NCI-H524 (cell line): ENCODE measurements at places on chromosomes 7 and 10.
A peak's percentile ranks its signal among the peaks of the same experiment; 100 is the strongest.

GRCh38 chr7:90238583-90238982 lies 6.4 kb upstream of the CFAP69 start:
- no peak for DNase-seq

DNA sequence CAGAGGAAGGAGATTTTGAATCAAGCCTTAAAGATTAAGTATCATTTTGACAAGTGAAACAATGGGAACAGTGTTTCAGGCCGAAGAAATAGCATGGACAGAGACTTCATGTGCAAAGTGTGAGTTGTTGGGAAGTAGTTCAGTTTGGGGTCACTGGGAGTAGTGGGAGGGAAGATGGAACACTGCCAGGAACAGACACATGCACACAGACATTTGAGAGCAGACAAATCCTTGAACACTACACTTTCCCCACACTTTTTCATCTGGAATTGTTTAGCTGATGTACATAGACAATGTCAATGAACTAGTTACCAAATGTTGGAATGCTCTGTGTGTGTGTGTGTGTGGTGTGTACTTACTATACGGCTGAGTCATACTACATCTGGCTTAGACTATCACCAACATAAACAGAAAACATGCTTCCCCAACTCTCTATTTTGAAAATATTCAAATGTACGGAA lies 52.4 kb upstream of the LRRC17 start:
- no peak for DNase-seq

DNA sequence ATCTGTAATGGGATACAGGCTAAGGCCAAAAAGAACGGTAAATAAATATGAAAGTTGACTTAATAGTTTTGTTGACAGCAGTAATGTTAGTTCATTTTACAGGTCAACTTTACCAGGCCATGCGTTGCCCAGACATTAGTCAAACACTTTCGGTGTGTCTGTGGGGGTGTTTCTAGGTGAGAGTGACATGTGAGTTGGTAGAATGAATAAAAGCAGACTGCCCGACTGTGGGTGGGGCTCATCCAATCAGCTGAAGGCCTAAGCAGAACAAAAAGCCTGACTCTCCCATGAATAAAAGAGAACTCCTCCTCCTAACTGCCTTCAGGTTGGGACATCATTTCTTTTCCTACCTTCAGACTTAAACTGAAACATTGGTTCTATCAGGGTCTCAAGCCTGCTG lies 132.3 kb downstream of the MTPAP start:
- DNase-seq: no peak

DNA sequence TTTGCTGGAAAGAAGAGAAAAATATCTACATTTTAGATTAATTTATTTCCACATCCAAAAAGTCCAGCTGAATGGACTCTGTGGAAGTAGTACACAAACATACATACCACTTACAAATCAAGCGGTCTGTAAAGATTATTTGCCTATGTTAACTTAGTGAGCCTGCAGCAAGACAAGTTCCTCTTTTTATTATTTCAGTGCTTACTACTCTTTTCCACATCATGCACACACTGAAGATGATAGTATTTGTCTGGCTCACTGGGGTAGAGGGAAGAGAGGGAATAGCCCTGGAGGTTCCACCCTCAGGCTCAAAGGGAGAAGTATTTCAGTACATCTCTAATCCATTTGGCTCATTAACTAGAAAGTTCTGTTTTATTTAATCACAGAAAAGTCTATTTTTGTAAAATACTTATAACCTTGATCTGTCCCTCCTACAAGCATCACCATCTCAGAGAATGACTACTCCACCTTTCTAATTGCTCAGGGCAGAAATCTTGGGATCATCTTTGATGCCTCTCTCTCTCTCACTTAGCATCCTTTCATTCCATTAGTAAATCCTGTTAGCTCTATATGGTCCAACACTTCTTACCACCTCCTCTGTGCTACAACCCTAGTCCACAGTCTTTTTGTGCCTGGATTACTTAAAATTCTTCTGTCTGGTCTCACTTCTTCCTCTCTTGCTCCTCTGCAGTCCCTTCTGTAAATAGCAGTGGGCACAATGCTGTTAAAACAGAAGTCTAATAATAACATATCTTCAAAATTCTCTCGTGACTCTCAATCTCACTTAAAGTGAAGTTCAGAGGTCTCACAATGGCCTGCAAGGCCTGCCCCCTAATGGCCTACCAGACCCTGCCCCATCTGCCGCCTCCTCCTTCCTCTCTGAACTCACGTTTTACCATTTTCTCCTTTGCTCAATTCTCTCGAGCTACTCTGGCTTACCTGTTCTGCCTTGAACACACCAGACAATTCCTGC lies 64.3 kb upstream of the CCDC6 start:
- DNase-seq: no peak

GRCh38 chr7:100387695-100388094 lies 14.4 kb downstream of the PILRA start:
- DNase-seq: no peak

- DNase-seq: no peak
Measured at GRCh38 chr10:43254199-43254730, 12.6 kb downstream of the RASGEF1A start.

DNA sequence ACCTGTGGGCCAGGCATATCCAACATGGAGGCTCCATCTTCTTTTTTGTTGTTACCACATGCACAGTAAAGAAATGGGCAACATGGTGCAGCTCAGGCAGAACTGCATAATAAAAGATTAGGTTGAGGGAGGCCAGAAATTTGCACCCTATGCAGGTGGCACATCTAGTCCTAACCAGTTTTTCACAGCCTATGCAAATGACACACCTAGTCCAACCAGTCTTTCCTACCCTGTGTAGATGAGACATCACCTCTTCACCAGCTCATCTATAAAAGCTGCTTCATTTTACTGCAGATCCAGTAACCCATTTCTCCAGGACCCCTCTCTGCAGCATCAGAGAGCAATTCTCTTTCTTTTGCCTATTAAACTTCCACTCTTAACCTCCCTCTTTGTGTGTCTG lies 411.0 kb upstream of the PCDH15 start:
- no peak for DNase-seq

DNA sequence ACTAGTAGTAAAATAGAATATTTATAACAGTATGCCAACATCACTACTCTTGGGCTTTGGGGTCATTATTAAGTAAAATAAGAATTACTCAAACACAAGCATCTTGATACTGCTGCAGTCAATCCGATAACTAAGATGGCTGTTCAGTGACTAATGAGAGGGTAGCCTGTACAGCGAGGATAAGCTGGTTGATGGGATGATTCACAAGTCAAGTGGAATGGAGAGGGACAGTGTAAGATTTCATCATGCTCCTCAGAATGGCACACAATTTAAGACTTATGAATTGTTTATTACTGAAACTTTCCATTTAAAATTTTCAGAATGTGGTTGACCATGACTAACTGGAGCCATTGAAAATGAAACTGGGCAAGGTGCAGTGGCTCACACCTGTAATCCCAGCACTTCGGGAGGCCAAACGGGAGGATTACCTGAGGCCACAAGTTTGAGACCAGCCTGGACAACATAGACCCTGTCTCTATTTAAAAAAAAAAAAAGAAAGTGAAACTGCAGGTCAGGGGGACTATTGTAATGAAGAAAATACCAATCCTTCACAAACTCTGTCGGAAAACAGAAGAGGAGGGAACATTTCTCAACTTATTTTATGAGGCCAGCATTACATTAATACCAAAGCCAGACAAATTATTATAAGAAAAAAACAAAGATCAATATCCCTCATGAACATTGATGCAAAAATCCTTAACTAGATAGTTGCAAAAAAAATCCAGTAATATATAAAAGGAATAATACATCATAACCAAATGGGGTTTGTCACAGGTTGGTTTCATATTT lies 11.2 kb downstream of the AVL9 start:
- peak; percentile 27 for DNase-seq

- DNase-seq: no peak
Measured at GRCh38 chr10:131402771-131403650, 91.5 kb upstream of the TCERG1L start.

DNA sequence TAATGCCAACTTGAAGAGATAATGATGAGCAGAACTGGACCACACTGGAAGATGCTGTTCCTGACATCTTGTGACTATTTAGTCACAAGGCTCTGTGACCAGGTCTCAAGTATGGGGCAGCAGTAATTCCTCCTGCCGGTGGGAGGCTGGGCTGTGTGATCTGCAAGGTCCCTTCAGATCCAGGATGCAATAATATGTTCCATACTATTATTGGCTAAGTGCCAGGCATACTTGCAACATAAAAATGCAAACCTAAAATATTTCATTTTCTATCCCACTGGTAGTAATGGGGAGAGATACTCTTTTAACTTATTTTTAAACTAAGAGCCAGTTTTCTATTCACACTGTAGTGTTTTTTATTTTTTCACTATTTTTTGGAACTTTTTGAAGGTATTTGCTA lies 171.5 kb downstream of the CYP26A1 start:
- DNase-seq: no peak

GRCh38 chr10:129934196-129934925 lies 29.7 kb downstream of the EBF3 start:
- no peak for DNase-seq

GRCh38 chr10:21627331-21627730 lies 93.3 kb downstream of the MLLT10 start:
- no peak for DNase-seq

- DNase-seq: no peak
Measured at GRCh38 chr7:64869912-64870562, 33.0 kb upstream of the ZNF273 start.

- DNase-seq: no peak
Measured at GRCh38 chr7:70390251-70390650, 741.7 kb upstream of the GALNT17 start.

DNA sequence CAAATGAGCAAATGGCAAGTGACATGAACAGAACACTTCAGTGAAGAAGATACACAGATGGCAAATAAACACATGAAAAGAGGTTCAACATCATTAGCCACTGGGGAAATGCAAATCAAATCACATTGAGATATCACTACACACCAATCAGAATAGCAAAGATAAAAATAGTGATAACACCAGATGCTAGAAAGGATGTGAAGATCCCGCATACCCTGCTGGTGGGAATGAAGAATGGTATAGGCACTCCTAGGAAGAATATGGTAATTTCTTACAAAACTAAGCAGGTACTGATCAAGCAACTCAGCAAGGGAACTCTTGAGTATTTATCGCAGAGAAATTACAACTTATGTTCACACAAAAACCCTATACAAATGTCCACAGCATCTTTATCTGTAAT lies 11.2 kb downstream of the LAMB4 start:
- DNase-seq: peak; percentile 20

DNA sequence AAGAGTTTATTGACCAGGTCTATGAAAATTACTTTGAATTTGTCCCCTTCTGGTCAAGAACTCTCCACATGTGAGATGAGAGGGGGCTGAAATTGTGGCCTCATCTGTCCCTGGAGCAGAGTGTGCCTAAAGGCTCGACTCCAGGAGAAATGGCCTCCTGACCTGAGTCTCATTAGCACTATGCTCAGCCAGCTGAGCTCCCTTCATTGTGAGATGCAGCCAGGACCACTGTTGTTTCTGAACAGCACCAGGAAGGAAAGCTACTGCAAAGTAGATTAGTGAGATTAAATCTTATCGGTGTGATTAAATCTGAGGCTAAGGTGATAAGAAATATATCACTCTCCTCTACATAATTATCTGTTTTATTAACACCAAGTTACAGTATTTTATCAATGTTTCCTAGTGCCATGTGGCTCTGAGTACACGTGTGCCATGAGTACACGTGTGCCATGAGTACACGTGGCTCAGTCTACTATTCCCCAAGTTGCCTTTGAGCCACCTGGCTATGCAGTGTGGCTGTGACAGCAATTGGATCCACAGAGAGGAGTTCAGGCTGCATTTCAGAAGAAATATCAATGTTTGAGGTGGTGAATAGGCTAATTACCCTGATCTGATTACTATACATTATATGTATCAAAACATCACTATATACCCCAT lies 126.9 kb downstream of the IPMK start:
- no peak for DNase-seq

DNA sequence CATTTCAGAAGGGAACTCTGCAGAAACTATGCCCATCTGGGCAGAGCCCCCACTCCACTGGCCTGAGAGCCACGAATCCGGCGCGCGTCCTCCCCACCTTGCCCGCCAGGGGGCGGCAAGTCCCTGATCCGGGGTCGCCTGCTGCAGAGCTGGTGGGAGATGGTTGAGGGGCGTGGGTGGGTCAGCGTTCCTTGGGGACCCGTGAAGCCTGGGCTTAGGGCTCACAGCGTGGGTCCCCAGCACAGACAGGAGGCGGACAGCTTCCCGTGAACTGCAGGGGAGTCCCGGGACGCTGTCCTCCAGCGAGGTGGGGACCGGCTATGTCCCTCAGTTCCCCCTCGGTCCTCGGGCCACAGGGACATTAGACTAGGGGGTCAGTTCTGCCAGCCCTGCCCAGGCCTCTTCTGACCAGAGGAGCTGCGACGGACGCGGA lies 585 bp upstream of the POP7 start:
- peak; percentile 72 for DNase-seq

DNA sequence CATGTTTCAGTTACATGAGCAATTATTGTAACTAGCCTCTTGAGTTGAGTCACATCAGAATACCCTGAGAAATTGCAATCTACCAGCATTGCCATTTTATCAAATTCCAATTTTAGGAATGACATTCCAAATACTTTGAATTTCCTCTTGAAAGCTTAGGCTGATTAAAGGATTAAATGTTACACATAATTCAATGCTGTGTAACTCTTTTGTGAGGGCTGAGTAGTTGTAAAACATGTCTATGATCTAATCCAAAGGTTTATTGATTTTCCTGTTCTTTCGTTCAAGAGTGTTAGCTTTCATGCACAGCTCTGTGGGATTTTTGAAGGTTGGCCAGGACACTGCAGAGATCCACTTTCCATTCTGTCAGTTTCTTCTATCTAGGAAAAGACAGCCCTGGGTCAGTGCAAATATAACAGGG lies 193.1 kb downstream of the SORCS1 start:
- DNase-seq: no peak

GRCh38 chr10:100677290-100677945 lies 68.0 kb upstream of the PAX2 start:
- DNase-seq: no peak

DNA sequence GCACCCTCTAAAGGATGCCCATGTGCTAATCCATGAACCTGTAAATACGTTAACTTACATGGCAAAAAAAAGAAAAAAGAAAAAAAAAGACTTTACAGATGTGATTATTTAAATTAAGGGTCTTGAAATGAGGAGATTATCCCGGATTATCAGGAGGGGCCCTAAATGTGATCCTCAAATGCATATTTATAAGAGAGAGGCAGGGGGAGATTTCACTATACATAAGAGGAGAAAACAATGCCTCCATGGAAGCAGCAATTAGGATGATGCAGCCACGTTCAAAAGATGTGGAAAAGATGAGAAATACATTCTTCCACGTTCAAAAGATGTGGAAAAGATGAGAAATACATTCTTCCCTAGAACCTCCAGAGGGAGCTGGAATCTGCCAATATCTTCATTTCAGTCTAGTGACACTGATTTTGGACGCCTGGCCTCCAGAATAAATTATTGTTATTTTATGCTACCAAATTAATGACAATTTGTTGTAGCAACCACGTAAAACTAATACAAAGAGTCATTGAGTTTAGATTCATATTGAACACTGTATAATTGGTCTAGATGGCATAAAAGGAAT lies 328.4 kb upstream of the GNAI1 start:
- DNase-seq: peak; percentile 83

GRCh38 chr10:104300736-104301292 lies 31.8 kb downstream of the GSTO2 start:
- peak; percentile 88 for DNase-seq

GRCh38 chr10:99993701-99994689 lies 15.8 kb downstream of the DNMBP start:
- peak; percentile 18 for DNase-seq
